ENCODE measurements at places on chromosomes 7 and 10. TPM values are rescaled to one million over a fixed set of nuclear protein-coding genes. Genes with fewer than 3 reads are reported as not detected.

HABP2 gene
- total RNA-seq = not detected

- DNase-seq = no peak
Observed at GRCh38 chr10:127715249-127715648, 21.7 kb upstream of the FOXI2 start.

DNA sequence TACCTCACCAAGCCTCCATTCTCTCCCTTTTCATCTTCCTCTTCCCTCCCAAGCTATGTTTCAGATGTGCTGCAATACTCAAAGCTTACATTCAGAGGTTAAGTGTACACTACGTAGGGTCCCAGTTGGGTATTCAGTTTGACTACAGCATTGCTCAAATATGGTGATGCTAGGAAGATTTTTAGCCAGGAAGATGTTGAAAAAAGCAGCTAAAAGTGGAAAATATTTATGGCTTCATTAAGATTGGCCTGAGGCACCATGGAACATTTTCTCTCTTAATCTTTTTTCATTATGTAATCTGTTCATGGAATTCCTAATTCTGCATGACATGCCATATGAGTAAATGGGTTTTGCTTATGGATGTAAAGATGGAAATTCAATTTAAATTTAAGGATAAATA is 72.0 kb upstream of the ABCB5 start:
- no peak for DNase-seq

DNA sequence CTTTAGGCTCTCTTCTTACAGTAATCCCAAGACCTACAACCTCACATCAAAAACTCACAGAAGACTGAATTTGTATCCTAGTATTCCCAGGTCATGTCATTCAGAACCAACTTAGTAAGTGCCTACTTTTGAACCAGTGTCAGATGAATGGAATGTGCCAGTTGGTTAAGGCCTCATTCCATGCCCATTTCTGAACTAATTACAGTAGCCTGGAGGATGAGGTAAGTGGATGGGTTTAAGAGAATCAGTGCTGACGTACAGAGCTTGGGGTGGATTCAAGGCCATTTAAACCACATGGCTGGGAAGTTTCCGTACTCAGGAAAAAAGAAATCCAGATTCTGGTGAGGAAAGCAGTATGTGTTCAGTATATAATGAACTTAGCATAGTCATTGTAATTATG is 21.9 kb upstream of the FOXP2 start:
- no peak for DNase-seq

FIS1 gene
- 384 TPM for total RNA-seq

PTN gene
- total RNA-seq = not detected

DNA sequence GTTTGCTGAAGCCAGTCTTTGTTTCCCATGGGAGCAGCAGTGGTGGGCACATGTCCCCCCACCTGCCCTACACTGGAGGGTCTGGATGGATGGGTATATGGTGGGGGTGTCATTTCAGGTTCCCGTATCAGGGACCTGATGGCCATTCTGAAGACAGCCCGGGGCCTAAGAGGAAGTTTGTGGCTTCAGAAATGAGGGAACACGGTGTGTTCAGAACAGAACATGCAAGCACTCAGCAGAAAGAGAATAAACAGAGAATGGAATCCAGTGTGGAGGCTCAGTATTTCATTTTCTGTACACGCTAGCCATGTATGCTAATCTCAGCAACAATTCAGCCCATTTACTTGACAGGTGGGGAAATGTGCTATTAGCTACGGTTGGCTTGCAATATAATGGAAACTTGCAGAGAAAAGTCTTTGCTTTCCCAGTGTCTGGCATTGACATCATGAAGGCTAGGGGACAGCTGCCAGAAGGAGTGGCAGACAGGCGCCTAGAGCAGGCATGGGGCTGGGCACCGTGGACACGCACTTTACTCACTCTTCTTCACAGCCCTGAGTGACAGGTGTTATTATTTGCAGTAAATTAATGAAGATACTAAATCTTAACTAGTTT is 98.6 kb downstream of the ELMO1 start:
- DNase-seq = no peak

DNA sequence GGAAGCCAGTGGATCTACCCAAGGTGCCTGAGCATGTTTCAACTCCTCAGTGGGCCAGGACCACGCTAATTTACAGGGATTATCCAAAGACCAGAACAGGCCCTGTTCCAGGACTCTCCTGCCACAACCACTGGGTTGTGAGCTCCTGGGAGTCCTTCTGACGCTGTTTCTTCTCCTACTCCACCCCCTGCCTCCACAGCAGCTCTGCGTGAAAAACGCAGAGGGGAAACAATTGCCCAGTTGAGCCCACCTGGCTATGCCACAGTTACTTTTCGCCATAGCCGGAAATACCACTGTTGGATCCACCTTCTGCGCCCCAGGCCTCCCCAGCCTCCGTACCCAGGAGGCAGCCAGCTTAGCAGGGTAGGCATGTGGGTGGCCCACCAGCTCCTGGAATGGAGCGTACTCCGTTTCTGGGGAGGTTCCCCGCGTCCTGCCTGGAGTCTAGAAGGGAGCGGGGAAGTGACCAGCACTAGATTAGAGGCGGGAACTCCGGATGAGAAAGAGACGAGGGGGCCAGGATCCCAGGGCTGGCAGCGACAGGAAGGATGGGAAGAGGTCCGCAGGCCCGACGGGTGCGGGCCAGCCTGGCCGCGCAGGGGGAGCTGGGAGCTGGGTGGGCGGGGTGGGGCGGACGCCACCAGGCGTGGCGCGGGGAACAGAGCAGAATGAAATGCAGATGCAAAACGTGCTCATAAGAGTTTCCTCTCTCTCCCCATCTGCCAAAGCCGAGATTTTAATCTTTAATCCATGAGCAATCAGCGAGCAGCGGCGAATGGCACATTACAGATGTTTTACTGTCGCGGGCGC is 32.1 kb upstream of the PAX2 start:
- no peak for DNase-seq

AHCYL2 gene
- total RNA-seq = 8.6 TPM

DNA sequence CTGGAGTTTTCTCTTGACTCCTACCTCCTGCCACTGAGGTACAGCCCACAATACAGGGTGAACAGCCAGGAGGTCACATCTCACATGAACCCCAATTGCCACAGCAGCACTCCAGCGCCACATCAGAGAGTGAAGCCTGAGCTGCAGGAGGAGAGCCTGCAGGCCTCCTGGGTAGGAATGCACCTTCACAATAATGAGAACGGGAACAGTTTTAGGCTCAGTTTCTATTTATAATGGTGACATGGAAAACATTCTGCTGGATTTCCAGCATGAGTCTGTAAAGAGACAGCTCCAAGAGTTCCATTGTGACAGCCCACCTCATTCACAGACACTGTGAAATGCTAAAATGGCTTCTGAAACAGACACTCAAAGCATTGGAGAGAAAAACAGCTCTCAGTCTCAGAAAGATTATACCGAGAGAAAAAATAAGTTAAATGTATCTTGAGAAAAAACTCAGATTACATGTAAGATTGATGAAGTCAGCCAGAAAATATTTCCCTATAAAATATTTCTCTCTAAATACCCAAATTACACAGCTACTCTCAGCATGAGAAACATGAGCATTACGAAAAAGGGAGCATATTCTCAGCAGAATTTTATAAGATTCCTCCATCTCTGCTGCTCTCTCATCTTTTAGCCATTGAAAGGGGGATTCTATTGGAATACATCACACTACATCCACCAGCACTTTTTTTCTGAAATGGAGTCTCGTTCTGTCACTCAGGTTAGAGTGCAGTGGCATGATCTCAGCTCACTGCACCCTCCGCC is 11.3 kb downstream of the ZNF680 start:
- no peak for DNase-seq

PNLIPRP1 gene
- total RNA-seq = not detected

- no peak for DNase-seq
Observed at GRCh38 chr7:35477609-35478008, 217.3 kb downstream of the HERPUD2 start.

PLXNA4 gene
- not detected for total RNA-seq

ZNF736 gene
- total RNA-seq = 0.46 TPM
